ENCODE measurements at places on chromosomes 12 and 14.

DNA sequence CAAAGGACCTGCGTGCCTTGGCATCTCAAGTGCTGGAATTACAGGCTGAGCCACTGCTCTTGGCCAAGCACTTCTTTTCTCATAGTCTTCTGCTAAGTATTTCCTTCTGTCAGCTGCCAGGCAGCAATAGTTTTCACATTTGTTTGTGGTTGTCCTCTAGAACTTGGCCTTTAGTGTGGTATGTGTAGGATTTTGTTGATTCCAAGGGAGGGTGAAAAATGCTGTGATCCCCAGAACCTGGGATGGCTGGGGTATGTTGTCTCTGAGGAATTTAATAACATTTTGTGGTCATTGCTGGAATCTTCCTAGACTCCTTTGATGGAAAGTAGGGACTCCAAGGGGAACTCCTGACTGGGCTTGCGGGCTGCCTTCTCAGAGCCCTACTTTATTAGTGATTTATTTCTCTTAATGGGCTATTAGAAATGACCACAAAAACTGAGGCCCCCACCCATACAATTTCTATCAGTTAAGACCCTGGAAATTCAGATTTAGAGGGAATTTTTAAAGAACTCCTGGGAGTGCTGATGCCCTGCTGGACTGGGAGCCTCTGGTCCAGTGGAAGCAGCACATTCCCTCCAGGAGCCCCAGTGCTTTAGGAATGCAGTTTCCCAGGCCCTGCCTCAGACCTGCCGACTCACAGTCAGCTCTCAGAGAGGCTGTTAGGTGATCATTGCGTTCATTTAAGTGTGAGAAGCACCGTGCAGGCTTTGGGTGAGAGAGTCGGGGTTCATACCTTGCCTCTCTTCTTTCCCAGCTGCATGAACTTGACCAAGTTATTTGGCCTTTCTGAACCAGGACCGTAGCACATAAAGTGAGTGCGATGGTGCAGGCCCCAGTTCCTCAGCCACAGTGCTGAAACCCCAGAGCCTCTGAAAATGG, 22.7 kb downstream of the TRAF3 start:
- DNase-seq, result no peak

GRCh38 chr12:15584366-15585041, 204.7 kb downstream of the EPS8 start:
- peak; percentile 33 for DNase-seq

GRCh38 chr12:694734-695503, 31.7 kb upstream of the NINJ2 start:
- DNase-seq, result no peak

DNA sequence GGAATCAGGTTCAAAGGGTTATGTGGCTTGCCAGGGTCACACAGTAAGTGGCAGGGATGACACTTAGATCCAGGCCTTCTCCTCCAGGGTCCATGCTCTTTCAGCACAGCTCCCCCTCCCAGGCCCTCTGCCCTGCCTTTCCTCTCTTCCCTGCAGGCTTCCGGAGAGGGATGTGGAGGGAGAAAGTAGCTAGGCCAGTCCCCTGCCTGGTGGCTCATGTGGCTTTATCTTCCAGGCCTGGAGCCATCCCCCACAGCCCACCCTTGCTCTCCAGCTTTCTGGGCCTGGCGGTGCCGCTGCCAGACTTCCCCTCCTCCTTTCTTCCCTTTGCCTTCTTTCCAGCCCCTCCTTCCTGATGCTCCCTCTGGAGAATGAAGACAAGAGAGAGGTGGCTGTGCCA, 1.7 kb downstream of the PSMB11 start:
- no peak for DNase-seq

DNA sequence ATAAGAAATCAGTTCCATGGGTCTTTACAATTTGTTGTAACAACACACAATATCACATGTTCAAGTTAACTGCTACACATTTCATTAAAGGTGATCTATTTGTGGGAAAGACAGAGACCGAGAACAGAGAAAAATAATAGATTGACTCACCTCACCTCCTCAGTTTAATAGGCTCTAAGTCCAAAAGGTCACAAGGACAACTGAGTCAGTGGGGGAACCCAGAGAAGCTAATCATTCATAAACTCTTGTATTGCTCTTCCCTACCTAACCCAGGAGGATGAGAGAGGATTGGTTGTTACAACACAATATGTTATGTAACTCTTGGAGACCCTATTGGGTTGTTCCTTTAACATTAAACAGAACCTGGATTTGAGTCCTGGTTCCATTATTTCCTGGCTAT, 72.2 kb upstream of the CRY1 start:
- no peak for DNase-seq

All from hematopoietic multipotent progenitor cell treated with erythropoietin and hydrocortisone succinate and interleukin-3 and kit ligand, for 15 days (in vitro differentiated cells).